PC-9 (cell line): ENCODE measurements at places on chromosomes 13 and 19.
A peak's percentile ranks its signal among the peaks of the same experiment; 100 is the strongest.

GRCh38 chr19:30717381-30717780 is 345.2 kb downstream of the ZNF536 start:
- DNase-seq = no peak

DNA sequence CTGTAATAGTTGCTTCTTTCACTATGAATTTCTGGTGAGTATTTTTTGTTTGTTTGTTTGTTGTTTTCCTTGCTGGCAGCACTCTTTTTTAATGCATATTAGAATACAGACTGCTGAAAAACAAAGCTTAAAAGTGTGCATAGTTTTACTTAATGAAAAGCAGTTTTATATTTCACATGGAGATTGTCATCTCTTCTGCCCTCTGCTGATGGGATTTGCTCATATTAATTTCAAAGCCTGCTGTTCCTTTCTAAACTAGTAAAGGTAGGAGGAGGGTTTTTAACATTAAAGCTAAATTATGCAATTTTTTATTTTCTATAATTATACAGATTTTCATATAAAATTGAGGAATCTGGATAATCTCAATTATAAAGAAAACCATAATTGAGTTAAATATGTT is 692.6 kb upstream of the SLITRK1 start:
- no peak for DNase-seq

DNA sequence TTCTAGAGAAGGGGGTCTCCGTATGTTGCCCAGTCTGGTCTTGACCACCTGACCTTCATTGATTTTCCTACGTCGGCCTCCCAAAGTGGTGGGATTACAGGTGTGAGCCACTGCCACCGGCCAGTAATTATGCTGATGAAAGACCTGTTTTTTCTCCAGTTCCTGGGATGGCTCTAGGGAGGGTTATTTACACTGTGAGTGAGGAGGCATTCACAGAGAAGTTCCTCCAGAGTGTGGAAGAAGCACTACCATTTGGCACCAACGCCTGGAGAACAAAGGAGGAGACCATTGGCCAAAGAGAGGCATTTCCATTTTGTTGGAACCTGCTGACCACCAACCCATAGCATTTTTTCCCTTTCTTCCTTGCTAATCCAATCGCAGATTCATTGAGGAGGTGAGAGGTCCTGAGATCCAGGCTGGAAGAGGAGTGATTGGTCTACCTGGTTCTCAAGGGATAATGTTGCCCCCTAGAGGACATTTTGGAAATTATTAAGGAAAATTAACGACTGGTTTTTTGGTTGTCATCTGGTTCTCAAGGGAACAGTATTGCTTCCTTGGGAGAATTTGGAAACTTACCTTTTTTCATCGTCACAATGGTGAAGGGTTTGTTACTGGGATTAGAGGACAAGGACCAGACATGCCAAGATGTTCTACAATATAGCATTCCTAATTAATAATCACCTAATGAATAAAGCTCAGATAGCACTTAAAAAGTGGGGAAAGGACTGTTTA is 5.5 kb upstream of the SAE1 start:
- DNase-seq = peak; percentile 39

DNA sequence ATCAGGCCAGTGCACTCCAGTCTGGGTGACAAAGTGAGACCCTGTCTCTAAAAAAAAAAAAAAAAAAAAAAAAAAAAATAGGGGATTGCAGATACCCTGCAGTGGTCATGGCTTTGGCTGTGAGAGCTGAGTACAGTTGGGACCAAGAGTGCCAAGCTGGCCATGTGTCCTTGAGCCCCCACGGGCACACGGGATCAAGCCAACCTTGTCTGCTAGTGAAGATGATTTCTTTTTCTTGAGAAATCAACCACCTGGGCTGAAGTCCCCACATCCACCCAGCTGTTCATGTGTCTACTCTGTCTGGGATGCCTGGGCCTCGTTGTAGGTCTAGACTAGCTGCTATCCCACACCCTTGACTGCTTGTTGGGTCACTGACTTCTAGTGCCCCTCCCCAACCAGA is 34.0 kb downstream of the CERS4 start:
- DNase-seq = no peak

GRCh38 chr13:34857558-34858325 is 84.3 kb upstream of the NBEA start:
- DNase-seq = no peak

GRCh38 chr19:46999878-47000277 is 19.8 kb upstream of the NPAS1 start:
- no peak for DNase-seq

- DNase-seq = no peak
Observed at GRCh38 chr19:29704562-29705558, 10.2 kb downstream of the C19orf12 start.

- no peak for DNase-seq
Observed at GRCh38 chr13:40251343-40252032, 415.0 kb downstream of the FOXO1 start.

- DNase-seq = no peak
Observed at GRCh38 chr19:19460761-19461265, 54.5 kb downstream of the TSSK6 start.

DNA sequence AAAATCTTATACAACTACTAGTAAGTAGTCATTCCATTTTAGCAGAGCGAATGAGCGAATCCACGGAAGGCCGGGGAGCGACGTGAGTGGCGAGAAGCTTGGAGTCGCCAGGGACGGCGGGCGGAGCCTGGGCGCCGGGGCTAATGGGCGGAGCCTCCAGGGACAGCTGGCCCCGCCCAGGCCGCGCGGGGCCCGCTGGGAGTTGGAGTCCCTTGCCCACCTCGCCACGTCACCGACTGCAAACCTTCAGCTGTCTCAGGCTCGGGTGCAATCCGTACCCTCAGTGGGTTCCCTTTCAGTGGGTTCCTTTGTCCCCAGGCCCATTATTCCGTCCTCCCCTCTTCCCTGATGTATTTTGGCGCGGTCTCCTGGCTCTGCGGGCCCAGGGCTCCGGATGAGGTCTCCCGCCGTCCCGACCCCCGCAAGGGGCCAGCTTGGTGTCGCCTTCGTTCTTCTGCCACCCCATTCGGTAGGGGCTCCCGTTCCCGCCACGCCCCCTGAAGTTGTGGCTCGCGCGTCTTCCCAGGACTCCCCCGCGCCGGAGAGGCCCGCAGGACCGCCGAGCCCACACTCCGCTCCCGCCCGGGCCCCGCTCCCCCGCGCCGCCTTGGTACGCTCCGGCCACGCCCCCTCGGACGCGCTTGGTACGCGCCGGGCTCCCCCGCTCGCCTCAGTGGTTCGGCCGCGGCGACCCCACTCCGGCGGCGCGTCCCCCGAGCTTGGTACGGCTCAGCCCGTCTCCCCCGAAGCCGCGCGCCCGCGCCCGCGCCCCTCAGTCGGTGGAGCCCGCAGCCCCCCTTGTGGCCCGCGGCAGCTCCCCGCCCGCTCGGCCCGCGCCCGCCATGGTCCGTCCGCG is at the start of gene PTOV1:
TSS of gene PTOV1 (plus strand) at position 673 of the 856 bp plus-strand sequence.
- peak; percentile 92 for DNase-seq

GRCh38 chr19:3133793-3134116 is 2.1 kb upstream of the GNA15 start:
- no peak for DNase-seq

- DNase-seq = no peak
Observed at GRCh38 chr13:103895835-103896531, 829.8 kb upstream of the SLC10A2 start.

- DNase-seq = no peak
Observed at GRCh38 chr19:49906879-49907564, 10.3 kb upstream of the IL4I1 start.

- no peak for DNase-seq
Observed at GRCh38 chr13:36298535-36299068, 988 bp upstream of the CCDC169 start.

DNA sequence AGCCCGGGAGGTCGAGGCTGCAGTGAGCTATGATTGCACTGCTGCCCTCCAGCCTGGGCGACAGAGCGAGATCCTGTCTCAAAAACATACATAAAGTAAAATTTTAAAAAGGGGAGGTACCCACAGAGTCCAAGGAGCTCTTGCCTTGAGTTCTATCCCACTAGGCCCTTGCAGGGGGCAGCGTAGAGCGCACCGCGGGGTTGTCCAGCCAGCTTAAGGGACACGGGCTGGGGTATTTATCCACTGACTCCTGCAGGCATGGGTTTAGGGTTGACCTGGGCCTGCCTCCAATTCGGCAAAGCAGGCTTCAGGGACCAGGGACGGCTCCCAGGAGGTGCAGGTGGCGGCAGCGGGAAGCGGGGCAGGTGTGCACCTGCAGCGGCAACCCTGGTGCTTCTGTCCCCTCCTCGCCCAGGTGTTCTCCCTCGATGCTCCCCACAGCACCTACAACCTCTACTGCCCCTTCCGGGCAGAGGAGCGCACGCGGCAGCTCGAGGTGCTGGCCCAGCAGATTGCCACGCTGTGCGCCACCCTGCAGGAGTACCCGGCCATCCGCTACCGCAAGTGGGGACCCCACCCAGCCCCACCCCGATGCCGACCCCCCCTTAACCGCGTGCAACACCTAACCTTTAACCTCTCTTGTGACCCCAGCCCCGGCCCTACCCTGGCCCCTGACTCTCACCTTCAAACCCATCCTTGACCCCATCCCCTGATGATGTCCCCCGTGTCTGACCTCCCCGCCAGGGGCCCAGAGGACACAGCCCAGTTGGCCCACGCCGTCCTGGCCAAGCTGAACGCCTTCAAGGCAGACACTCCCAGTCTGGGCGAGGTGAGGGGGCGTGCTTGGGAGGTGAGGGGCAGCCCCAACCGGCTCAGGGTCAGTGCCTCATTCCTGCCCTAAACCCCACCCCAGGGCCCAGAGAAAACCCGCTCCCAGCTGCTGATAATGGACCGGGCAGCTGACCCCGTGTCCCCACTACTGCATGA is 4.7 kb downstream of the STXBP2 start:
- DNase-seq = no peak

DNA sequence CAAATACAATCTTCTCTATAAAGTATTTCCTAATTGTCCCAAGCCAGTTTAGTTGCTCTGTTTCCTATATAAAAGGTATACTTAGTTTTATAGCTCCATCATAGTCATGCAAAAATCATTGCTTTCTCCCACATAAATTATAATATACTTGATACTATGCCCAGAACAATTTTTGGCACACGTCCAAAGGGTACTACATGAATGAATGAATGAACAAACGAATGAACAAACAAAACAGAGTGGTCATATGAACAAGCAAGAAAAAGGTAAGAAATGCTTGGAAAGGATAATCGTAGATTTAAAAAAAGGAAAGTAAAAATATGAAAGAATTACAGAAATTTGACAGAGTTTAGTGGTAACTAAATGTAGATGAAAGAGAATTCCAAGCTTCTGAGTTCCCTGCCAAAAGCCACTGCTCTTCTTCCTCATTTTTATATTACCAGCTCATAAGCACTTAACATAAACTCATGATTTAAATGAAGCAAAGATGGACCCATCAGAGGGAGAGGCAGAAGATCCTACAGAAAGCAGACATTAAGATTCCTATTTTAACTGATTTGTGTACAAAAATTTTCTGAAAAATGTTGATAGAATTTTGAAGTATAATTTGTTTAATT is 123.2 kb downstream of the ENOX1 start:
- no peak for DNase-seq

- no peak for DNase-seq
Observed at GRCh38 chr13:86438034-86438433, 638.8 kb upstream of the SLITRK6 start.

GRCh38 chr13:34003656-34004055 is 185.7 kb downstream of the RFC3 start:
- no peak for DNase-seq

- DNase-seq = no peak
Observed at GRCh38 chr13:73536865-73537264, 478.1 kb downstream of the KLF5 start.
